ENCODE measurements at places on chromosomes 11 and 22. TPM values are rescaled to one million over a fixed set of nuclear protein-coding genes. Genes with fewer than 3 reads are reported as not detected.

DNA sequence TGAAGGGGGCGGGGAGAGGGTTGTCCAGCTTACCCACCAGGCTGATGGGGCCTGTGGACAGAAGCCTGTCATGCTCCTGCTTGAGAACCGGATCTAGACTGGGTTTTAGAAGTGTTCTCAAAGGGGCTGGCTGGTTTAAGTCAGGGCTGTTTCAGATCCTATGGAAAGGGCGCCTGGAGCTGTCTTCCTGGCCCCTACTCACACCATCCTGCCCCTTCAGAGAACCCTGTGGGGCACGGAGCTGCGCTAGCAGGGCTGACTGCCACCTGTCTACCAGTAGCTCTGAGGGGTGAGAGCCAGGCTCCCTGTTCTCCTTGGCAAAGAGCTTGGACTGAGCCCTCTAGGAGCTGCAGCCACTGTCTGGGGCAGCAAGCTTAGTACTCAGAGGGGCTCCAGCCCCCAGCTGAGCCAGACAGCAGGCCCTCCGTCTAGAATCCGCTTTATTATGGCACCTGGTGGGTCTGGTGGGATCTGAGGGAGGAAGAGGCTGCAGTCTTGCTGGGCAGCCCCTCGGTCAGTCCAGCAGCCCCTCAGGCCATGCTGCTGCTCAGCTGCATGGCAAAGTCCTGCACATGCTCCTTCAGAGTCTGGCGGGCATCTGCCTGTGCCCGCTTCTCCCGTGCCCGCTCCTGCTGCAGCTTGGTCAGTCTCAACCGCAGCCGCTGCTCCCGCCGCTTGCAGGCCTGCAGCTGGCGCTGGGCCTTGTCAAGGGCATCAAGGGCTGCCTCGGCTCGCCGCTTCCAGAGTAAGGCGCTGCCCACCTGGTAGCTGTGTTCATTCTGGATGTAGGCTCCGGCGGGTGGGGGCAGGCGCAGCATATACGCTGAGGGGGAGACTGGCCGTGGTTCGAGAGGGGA lies 2.3 kb downstream of the THAP7 start:
- H3K27ac ChIP-seq = no peak overlapping the region
- H3K4me3 ChIP-seq = no peak overlapping the region
- no peak for DNase-seq
- H3K27me3 ChIP-seq = no peaks in the 10 kb centered on the region

- H3K4me3 ChIP-seq = peak overlapping the region; percentile 68
- H3K4me1 ChIP-seq = peaks cover 7% of the 10 kb centered on the region
Measured at GRCh38 chr11:59551659-59552521, 40.6 kb downstream of the OR4D9 start.

GRCh38 chr11:20474176-20474881 lies 86.8 kb downstream of the PRMT3 start:
- no peak for DNase-seq
- H3K4me1 ChIP-seq = peaks cover 6% of the 10 kb centered on the region
- H3K27me3 ChIP-seq = no peaks in the 10 kb centered on the region
- H3K36me3 ChIP-seq = peaks cover 3% of the 10 kb centered on the region
- no peak overlapping the region for H3K27ac ChIP-seq
- H3K4me3 ChIP-seq = no peak overlapping the region

Gene LAYN
- total RNA-seq = 9.3 TPM
